ENCODE measurements at places on chromosomes 5 and 9. TPM values are rescaled to one million over a fixed set of nuclear protein-coding genes. Genes with fewer than 3 reads are reported as not detected.

TXNDC8 gene
- not detected for total RNA-seq

JAK2 gene
- total RNA-seq, result 24.4 TPM

TMEM215 gene
- total RNA-seq, result not detected

FOXD4L4 gene
- 0.23 TPM for total RNA-seq

LRRC19 gene
- total RNA-seq, result 0.64 TPM

RHOBTB3 gene
- 54.2 TPM for total RNA-seq

CER1 gene
- not detected for total RNA-seq

IL9 gene
- not detected for total RNA-seq

LHX3 gene
- not detected for total RNA-seq

LRRTM2 gene
- 0.52 TPM for total RNA-seq

CCDC192 gene
- not detected for total RNA-seq

ADAMTSL1 gene
- 7.3 TPM for total RNA-seq

IFNA21 gene
- not detected for total RNA-seq

DNA sequence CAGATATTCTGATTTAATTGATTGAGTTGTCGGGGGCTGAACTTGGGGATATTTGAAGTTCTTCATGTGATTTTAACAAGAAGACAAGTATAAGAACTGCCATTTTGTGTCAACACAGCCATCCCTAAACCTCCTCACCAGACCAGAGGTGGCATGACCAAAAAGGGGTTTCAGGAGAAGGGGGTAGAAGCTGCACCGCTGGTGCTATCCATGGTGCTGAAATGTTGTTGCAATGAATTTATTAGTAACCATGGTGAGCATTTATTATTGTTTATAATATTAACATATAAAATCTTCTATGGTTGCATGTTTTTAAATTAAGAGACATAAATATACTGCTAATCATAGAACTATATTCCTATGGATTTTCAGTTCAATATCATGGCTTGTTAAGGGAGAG, 72.3 kb downstream of the GNA14 start:
- DNase-seq, result no peak

- DNase-seq, result no peak
Observed at GRCh38 chr9:136604823-136605525, 57.7 kb upstream of the EGFL7 start.

- DNase-seq, result no peak
Observed at GRCh38 chr5:68894673-68895072, 199.1 kb upstream of the SLC30A5 start.

- no peak for DNase-seq
Observed at GRCh38 chr9:87405677-87406542, 91.8 kb upstream of the DAPK1 start.

- DNase-seq, result no peak
Observed at GRCh38 chr5:45189481-45189880, 380.7 kb downstream of the MRPS30 start.

- no peak for DNase-seq
Observed at GRCh38 chr5:133354323-133355185, 257.8 kb downstream of the FSTL4 start.

DNA sequence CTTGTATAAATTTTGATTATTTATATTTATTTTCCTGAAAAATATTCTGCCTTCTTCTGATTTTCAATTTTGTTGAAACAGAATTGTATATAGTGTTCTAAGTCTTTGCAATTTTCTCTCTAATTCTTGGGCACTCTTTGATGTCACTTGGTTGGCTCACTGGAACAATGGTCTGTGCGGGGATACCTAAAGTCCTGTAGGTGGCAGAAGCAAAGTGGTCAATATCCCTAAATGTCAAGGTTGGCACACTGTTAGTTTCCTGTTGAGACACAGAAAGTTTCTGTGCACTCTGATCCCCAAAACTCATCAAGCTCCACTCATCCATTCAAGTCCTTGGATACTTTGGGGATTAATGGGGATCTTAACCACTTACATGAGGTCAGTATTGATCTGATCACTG, 480.8 kb upstream of the CCNG1 start:
- DNase-seq, result no peak

DNA sequence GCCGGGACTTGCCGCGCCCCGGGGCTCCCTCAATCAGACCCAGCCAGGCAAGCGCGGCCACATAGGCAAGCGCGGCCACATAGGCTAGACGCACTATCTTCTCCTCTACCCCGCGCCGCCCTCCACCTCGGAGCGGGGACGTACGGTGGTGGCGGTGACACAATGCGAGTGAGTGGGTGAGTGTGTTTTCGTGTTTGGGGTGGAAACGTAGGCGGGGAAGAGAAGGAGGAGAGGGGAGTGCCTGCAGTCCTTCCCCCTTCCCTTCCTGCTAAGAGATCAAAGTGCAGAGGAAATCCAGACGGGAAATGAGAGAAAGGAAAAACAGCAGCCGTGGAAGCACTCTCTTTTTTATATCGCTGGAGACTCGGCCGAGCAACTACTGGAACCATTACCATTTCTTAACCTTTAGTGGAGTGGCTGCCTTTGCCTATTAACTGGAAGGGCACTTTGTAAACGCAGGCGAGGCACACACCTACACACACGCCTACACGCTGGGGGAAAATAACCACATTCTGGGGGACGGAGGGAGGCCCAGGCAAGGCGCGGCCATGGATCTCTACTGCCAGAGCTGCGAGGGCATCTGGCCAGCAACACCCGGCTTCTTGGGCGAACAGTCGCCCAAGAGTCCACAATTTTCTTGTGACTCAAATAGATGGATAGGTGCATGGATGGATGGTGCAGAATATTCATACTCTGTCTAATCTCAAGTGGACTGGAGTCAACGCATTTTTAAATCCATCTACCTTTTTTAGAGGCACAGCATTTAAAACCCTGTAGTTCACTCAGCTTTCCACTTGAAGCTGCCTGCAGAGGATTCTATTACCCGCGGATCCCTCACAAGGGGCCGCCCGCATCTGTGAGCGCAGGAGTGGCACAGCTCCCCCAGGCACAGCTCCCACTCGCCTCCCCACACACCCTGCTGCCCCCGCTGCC, 2.1 kb downstream of the EDIL3 start:
- DNase-seq, result peak; percentile 72

GRCh38 chr9:85056203-85056572, 386.7 kb downstream of the NTRK2 start:
- DNase-seq, result no peak

GRCh38 chr5:22699319-22699718, 153.8 kb downstream of the CDH12 start:
- DNase-seq, result no peak

DNA sequence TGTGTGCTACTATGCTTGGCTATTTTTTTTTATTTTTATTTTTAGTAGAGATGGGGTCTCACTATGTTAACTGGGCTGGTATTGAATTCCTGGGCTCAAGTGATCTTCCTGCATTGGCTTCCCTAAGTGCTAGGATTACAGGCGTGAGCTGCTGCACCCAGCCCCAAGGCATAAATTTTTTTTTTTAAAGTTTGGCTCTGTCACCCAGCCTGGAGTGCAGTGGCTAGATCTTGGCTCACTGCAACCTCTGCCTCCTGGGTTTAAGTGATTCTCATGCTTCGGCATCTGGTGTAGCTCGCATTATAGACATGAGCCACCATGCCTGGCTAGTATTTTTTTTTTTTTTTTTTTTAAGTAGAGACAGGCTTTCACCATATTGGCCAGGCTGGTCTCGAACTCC, 70.3 kb downstream of the RAB24 start:
- DNase-seq, result no peak

- no peak for DNase-seq
Observed at GRCh38 chr9:29691758-29692407, 2118.6 kb upstream of the C9orf72 start.

GRCh38 chr9:114722081-114722621, 40.2 kb upstream of the TEX48 start:
- DNase-seq, result no peak

DNA sequence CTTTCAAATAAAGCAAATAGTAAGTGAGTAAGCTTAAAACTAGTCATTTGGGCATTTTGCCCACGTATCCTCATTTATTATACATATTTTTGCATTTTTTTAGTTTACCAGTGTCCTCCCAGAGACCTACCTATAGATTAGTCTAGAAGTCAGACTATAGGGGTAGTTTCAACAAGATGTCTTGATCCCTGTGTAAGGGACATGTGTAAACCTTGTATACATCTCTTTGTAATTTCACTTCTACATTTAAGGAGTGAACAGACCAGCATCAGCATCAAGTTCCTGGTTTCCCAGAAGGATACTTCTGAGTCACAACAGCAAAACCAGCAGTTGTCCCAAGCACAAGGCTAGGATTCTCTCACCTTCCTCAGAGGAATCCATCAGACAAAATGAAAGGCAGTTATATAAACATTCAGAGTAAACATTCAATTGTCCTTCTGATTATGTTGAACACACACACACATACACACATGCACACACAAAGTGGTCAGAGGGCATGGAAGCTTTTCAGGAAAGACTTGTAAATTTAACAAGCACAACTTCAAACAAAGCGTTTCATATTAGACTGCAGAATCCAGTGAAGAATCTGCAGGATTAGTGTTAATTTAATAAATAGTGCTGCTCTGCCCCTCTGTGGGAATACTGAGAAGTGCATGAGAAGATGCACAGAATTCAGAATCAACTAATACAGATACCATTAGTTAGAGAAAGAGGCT, 55.4 kb downstream of the HINT1 start:
- no peak for DNase-seq

- DNase-seq, result no peak
Observed at GRCh38 chr5:93008502-93009207, 572.4 kb downstream of the NR2F1-AS1 start.

DNA sequence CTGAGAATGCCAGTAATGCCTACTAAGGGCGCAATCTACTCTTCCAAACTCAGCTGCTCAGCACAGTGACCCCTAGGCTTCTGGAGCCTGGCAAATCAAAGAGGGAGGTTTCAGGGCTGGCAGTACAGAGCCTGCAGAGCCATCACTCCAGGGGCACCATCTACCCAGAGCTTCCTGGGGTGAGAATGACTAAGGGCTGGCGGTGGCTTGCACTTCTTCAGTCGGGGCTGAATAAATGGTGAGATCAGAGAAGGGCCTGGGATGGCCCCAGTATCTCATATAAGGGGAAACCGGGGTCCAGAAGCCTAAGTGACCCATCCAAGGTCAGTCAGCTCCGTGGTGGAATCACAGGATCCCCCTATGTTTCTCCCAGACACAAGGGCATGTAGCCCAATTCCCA, 5.3 kb downstream of the SH3PXD2B start:
- DNase-seq, result no peak

- no peak for DNase-seq
Observed at GRCh38 chr9:79708541-79708940, 136.8 kb downstream of the TLE4 start.

DNA sequence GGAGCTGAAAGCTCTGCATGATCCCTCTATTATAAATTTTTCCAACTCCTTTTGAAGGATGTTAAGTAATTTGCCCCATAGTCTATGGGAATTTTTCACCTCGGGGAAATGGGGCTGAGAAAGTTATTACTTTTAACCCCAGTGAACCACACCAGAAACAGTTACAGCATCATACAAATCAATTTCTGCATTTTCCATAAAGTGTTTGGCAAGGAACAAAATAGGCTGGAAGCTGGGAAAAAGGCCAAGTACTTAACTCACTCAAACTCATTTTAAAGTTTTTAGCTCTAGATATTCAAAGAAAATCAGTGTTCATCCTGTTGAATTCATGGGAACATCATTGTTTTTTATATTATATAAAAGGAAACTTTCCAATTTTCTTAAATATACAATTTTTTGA, 160.9 kb downstream of the SH3GL2 start:
- no peak for DNase-seq

DNA sequence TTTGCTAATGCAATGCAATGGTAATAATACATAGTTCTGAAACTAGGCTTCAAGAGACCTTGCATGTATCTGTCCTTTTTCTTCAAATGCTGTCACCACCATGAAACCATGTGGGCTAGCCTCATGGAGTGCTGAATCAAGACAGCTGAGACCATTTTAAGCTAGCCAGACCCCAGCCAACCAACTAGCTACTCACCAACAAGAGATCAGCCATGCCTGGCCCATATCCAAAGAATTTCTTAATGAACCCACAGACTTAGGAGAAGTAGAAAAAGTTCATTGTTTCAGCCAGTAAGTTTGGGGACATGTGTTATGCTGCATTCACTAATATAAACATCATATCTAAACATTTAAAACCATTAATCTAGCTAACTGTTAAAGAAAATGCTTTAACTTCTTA, 139.8 kb upstream of the EDIL3 start:
- DNase-seq, result no peak

GRCh38 chr5:78696637-78697036, 48.1 kb upstream of the LHFPL2 start:
- DNase-seq, result no peak

DNA sequence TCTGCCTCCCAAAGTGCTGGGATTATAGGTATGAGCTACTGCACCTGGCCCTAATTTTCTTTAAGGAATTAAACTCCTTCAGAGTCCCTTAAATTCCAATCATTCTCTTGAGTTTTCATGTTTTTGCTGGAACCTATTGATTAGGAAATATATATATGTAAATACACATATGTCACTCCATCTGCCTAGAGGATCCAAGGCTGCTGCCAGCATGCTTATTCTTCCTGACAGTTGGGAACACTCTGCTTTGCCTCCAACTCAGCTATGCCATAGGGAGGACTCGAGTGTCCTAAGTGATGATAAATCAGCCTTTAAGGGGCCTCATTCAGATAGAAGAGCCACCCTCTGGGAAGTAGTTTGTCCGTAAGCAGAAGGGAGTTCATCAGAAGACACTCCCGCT, 21.8 kb downstream of the MFAP3 start:
- DNase-seq, result no peak

GRCh38 chr9:106757514-106757913, 105.5 kb upstream of the ZNF462 start:
- no peak for DNase-seq

GRCh38 chr9:132474253-132474652, 64.2 kb downstream of the CFAP77 start:
- no peak for DNase-seq

- DNase-seq, result no peak
Observed at GRCh38 chr9:105311306-105311705, 66.9 kb downstream of the SLC44A1 start.

GRCh38 chr5:135473956-135474670, 22.0 kb upstream of the TIFAB start:
- DNase-seq, result no peak

GRCh38 chr9:80146466-80146865, 574.7 kb downstream of the TLE4 start:
- no peak for DNase-seq

- DNase-seq, result peak; percentile 58
Observed at GRCh38 chr9:138118601-138119071, 241.1 kb downstream of the CACNA1B start.

- DNase-seq, result no peak
Observed at GRCh38 chr5:126896170-126896702, 119.3 kb downstream of the LMNB1 start.

GRCh38 chr5:39670391-39670790, 245.6 kb upstream of the DAB2 start:
- DNase-seq, result no peak

GRCh38 chr5:87115839-87116364, 151.8 kb upstream of the RASA1 start:
- no peak for DNase-seq

- DNase-seq, result peak; percentile 83
Observed at GRCh38 chr9:127540664-127541041, 71.4 kb upstream of the STXBP1 start.

GRCh38 chr9:134388976-134389375, 62.7 kb downstream of the RXRA start:
- DNase-seq, result no peak
